Stimulated activated CD8-positive, alpha-beta memory T cell treated with anti-CD3 and anti-CD28 coated beads, Interleukin-15, amount 100 ng/mL, for 1 hour (primary cell): ENCODE measurements at places on chromosomes 11 and 22.

- DNase-seq: no peak
Observed at GRCh38 chr22:22938672-22939587, 51.3 kb downstream of the IGLL5 start.

DNA sequence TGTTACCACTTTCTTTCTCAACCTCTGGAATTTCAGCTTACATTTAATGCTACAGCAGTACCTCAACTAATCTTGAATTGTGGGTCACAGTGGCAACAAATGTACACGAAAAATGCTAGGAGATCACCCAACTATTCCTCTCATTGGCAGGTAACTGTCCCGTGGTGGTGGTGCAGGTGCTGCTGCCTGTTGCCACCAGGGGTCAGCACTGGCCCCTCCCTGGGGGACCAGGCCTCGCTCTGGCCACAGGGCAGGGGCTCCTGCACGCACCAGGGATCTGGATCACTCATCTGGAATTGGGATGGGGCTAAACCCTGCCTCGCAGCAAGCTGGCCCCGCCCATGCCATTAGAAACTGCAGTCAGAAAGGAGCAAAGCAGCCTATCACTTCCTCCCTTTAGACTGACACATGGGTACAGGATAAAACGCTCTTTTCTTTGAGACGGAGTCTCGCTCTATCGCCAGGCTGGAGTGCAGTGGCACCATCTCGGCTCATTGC lies 6.9 kb upstream of the POLDIP3 start:
- peak; percentile 20 for DNase-seq

- DNase-seq: no peak
Observed at GRCh38 chr11:134118006-134118405, 49.1 kb downstream of the JAM3 start.

GRCh38 chr11:63508009-63508408 lies 2.1 kb downstream of the LGALS12 start:
- DNase-seq: no peak

GRCh38 chr22:26658671-26659478 lies 1.5 kb downstream of the MIAT start:
- peak; percentile 62 for DNase-seq

DNA sequence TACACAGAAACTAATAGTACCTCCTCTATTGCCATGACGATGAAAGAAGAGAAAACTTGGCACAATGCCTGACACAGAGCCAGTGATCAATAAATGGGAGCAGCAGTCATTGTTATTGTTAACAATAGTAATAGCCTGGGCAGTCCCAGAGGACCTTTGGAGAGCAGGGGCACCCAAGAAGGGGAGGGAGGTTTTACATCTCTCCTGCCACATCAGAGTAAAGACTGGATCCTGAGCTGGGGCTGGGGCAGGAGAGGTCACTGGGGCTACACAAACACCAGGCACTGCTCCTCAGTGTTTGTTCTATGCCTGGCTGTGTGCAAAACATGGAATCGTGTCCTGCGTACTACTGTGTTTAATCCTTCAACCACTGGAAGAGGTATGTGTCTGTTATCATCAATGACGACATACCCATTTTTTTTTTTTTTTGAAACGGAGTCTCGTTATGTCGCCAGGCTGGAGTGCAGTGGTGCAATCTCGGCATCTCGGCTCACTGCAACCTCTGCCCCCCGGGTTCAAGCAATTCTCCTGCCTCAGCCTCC lies 25.0 kb upstream of the CREB3L1 start:
- no peak for DNase-seq

DNA sequence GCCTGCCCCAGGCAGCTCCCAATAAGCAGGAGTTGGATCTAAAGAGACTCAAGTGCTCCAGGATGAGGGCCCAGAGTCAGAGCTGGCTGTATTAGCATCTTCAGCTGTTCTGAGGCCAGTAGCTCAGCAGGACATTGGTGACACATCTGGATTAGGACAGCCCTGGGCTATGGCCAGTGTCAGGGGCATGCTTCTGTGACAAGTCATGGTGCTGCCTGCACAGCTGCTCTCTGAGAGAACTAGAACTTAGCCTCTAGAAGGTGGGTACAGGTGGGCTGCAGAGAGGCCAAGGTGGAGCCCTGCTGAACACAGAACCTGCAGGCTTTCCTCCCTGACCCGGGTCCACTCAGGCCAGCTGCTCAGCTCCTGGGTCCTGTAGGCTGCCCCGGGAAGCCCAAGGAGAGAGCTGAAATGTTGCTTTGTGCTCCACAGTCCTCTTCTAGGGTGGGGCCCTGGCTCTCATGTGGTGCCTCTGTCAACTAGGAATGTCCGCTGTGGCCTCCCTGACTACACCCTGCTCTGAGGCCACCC lies 426.9 kb downstream of the SOX6 start:
- DNase-seq: no peak

DNA sequence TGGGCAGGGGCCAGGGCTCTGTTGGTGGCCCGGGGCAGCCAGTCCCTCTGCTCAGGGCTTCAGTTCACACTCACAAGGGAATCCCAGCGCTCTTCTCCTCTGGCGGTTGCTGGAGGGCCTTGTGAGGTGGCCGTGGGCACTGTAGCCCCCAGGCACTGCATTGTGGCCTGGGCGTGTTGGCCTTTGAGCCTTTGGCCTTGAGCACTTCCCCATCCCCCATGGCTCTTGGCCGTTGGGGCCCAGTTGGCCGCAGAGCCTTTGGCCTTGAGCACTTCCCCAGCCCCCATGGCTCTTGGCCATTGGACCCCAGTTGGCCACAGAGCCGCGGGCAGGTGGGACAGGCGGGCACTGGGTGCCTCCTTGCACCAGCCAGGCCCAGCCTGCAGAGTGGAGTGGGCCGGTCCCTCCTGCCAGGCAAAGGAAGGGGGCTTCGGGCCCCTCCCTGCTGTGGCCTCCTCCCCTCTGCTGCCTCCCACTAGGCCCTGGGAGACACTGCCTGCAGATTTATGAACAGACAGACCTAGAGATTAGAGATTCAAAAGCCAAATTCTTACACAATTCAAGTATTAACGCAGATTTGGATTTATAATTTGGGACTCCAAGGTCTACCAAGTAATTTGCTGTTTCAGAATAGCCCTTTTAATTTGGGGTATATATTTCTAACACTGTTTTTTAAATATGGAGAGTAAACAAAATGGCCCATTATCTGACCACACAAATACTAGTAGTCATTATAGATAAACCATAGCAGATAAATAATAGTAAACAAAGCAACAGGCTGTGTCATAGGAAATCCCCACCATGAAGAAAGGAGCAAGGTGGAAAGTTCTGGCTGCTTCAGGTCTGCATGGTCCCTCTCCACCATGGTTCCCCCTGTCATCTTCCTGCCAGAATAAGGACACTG lies 18.2 kb upstream of the TXNRD2 start:
- DNase-seq: no peak

DNA sequence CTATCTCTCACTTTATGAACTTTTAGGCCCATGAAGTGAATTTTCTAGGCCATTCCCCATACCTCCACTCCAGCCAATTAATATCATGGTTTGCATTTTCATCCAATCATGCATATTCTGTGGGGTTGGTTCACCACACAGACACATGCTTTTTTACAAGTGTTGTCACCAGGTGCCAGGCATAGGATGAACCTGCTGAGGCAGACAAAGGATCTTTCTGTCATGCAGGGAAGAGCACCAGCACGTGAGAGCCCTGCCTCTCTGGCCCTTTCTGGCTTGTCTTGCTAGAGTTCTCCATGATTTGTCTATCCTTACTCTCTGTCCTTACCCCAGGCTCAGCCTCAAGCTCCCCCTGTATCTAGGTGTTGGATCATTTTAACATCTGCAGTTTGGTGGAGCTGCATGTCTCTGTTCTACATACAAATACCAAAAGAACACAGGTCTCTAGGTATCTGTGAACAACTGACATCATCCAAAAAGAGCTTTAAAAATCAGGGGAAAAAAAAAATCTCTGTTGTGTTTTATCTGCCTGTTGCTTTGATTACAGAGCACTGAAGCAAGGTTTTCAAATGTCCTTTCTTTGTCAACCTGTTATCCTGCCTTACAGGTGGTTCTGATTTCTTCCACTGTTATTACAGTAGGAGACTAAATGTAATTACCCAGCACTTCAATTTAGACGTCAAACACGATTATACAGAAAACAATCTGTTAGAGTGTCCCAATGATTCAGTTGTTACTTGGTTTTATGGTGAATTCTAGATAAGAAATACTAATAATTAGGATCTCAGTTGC lies 58.4 kb upstream of the GRAMD1B start:
- DNase-seq: no peak

DNA sequence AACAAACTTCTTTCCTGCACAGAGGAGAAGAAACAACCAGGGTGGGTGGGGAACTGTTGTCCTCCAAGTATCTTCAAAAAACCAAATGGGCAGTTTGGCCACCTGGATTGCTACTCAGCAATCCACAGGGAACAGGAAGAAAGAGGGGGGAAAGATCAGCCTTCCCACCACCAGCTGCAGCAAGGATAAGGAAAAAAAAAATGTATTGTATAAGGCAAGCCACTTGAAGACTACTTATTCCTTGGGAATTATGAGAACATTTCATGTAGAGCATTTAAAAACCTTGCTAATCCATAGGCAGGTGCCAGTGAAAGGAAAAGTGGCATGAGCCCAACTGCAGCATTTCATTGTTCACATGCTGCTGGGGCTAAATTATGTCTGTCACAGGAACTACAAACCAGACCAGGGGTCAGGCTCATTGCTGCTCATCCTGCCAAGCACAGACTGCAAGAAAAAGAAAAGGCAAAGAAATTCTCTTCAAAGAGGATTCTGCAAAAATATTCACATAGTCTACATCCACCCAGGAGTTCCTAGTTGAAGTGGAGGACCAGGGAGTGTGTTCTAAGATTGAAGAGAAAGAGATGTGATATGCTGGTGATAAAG lies 2.2 kb downstream of the RAB30 start:
- DNase-seq: no peak

DNA sequence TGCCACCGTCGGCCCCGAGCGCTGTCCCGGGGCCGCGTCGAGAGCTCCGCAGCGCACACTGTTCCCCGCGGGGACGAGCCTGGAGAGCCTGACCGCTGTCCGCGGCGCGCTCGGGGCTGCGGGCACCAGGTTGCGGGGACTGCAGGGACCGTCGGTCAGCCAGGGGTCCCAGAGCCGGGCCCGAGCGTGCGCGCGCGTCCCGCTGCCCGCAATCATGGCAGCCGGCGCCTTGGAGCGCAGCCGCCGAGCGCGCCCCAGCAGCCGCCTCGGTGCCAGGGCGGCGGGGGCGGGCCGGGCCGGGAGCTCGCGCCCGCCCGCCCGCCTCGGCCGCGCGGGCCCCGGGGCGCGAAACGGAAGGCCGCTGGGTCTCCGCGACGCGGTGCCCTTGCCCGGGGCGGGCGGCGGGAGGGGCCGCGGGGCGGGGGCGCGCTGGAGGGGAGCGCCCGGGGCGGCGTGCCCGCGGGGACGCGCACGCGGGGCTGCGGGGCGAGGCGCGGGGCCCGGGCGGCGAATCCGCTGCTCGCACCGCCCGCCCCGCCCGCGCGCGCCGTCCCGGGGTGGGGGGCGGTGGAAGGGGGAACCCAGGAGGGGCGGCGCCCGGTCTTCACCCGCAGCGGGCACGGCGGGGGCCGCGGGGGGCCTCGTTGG lies 79.4 kb upstream of the PPARA start:
- DNase-seq: no peak

DNA sequence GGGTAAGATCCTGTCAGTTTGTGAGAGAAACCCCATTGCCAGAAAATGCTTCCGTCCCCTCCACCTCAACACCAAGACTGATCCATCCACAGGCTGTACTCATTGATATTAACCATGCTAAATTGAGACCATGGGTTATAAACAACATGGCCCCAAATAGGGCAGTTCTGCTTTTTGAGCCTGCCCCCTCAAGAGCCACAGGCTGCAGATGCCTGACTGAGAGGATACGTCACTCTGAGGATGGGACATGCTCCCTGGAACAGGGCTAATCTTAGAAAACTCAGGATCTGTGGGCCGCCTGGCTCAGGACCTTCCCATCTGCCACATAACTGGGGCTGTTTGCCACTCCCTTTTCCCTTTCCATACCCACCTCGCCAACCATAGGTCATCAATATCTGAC lies 99.8 kb downstream of the MICAL2 start:
- no peak for DNase-seq

DNA sequence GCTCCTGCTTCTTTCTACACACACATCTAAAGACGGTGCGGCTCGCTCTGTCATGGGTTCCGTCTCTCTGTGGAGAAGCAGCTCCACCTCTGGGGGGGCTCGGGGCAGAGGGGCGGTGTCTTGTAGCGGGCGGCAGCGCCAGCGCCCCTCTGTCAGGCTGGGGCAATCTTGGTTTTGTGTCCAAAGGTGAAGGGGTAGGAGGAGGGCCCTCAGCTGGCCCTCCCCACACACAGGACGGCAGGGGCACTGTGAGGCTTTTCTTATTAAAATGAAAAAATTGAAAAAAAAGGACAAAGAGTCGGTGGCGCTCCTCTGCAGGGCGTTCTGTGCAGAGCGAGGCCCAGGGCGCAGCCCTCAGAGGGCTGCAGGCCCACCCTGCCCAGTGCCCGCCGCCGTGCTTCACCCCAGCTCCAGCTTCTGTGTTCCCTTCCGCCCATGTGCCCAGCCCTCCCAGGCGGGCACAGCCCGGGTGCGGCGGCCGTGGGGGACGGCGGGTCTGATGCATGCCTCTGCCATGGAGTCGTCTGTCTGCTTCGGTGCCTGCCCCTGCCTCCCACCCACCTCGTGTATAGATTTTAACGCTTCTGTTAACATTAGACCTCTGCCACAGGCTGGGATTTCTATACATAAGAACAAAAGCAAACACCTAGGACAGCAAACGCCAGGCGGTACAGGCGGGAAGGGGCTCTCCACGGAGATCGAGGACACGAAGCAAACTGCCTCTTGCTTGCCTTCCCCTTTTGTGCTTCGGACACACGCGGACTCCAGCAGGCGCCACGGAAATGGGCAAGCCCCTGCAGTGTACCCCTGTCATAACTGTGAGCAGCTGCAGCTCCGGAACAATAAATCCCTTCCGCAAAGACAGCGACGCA lies 24.5 kb downstream of the MOB2 start:
- DNase-seq: no peak

DNA sequence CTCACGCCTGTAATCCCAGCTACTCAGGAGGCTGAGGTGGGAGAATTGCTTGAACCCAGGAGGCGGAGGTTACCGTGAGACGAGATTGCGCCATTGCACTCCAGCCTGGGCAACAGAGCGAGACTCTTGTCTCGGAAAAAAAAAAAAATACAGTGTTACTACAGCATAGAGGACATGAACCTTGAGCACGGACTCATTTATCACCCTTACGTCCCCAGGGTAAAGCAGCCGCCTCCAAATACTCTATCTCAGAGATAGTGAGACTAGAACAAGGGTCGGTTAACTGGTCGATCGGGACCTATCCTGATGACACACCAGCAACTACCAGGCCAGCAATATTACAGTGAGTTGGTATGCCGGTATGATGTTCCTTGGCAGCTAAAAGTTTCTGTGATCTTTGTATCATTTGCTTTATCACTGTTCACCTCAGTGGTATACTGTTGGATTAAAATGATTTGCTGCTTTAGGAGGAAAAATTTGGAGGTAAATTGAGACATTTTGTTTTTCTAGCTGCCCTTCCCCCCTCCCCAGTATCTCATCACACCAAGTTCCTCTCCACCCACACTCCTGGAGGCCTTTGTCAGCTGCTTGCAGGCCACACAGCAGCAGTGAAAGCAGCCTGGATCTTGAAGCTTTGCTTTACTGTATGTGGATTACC lies 7.0 kb upstream of the SIDT2 start:
- no peak for DNase-seq
